ENCODE measurements at places on chromosomes 4 and X.

GRCh38 chrX:12878536-12878935, 11.7 kb downstream of the TLR7 start:
- DNase-seq = no peak

GRCh38 chrX:30649859-30650258, 3.4 kb upstream of the GK start:
- no peak for DNase-seq

DNA sequence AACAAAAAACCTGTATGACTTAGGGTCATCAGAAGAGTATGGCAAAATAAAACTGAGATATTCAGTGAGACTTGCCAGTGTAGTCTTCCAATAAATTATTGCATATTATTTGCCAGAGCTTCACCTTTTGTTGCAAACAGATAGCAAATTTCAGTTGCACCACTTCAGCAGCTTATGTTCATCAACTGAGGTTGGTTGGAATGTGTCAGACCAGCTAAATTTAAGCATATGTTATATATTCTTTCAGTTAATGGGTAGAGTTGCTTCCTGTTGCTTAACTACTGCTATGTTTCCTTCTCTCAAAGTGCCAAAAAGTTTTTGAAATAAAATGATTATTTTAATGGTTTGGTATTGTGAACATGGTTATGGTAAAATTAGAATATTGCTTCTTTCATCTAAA, 61.5 kb downstream of the GALNT7 start:
- no peak for DNase-seq

DNA sequence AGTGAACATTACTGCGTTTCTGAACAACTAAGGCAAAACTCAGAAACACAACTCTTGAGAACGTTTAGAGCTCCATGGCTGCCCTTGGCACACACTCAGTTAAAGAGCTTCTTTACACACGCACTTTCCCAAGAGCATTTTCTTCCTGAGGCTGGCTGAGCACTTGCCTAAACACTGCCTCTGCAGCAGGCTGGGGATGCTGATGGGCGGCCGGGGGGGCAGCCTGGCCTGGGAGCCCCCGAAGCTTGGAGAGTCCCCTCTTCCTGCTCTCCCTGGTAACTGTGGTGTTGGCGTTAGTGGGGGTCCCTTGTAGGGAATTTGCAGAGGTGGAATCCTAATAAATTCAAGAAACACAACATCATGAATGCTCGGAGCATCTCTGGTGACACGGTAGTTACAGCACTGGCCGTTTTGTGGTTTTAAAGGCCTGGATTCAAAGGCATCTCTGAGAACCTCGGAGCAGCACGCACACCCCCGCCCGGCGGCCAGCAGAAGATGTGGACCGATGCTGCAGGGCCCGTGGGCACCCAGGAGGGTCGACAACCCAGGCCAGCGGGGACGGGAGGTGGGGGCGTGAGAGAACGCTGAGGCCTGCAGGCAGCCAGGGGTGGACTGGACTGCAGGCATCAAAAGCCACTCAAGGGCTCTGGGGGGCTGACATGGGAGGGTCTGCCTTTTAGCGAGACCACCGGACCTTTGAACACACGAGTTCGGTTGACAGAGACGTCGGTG, 45.4 kb downstream of the FGFRL1 start:
- no peak for DNase-seq

- DNase-seq = no peak
Measured at GRCh38 chrX:48696909-48697727, 584 bp downstream of the SUV39H1 start.

DNA sequence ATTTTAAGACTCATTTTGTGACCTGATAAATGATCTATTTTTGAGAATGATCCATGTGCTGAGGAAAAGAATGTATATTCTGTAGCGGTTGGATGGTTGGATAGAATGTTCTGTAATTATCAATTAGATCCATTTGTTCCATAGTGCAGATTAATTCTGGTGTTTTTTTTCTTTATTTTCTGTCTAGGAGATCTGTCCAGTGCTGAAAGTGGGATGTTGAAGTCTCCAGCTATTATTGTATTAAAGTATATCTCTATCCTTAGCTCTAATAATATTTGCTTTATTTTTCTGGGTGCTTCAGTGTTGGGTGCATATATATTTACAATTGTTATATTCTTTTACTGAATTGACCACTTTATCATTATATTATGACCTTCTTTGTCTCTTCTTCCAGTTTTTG, 1344.9 kb upstream of the TENM3 start:
- no peak for DNase-seq

- no peak for DNase-seq
Measured at GRCh38 chr4:173281406-173282255, 52.5 kb downstream of the HMGB2 start.

GRCh38 chrX:70079297-70079696, 17.0 kb downstream of the OTUD6A start:
- DNase-seq = no peak

- DNase-seq = peak; percentile 30
Measured at GRCh38 chr4:185210102-185210981, 944 bp downstream of the SNX25 start.

- DNase-seq = no peak
Measured at GRCh38 chrX:7647831-7648230, 195.1 kb upstream of the VCX start.

- DNase-seq = no peak
Measured at GRCh38 chrX:6432226-6432625, 102.7 kb downstream of the VCX3A start.

- peak; percentile 63 for DNase-seq
Measured at GRCh38 chr4:117084866-117085701, at the start of gene TRAM1L1. TRAM1L1 (minus strand) TSS chr4:117085576; CDS start chr4:117085393, 183 bp downstream.

- no peak for DNase-seq
Measured at GRCh38 chrX:113933931-113934330, 650.0 kb upstream of the HTR2C start.

DNA sequence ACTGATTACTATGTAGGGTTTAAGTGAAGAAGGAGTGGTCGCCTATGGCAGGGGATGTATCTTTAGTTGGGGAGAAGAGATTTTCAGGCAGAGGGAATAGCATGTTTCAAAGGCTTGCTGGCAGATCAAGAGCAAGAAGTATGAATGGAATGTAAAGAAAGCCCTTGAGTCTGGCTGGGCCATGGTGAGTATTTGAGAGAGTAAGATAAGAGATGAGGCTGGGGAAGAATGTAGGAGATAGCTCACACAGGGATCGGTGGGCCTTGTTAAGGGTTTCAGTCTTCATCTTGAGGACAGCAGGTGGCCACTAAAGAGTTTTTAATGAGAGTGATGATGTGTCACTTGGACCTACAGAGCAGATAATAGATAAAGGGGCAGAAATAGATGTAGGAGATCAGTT, 319.1 kb upstream of the RPS6KA3 start:
- DNase-seq = no peak

GRCh38 chr4:185086053-185086452, 57.0 kb upstream of the SLC25A4 start:
- no peak for DNase-seq

- DNase-seq = no peak
Measured at GRCh38 chr4:8662776-8663175, 70.2 kb downstream of the CPZ start.

- no peak for DNase-seq
Measured at GRCh38 chrX:121496966-121497365, 449.6 kb downstream of the GLUD2 start.

DNA sequence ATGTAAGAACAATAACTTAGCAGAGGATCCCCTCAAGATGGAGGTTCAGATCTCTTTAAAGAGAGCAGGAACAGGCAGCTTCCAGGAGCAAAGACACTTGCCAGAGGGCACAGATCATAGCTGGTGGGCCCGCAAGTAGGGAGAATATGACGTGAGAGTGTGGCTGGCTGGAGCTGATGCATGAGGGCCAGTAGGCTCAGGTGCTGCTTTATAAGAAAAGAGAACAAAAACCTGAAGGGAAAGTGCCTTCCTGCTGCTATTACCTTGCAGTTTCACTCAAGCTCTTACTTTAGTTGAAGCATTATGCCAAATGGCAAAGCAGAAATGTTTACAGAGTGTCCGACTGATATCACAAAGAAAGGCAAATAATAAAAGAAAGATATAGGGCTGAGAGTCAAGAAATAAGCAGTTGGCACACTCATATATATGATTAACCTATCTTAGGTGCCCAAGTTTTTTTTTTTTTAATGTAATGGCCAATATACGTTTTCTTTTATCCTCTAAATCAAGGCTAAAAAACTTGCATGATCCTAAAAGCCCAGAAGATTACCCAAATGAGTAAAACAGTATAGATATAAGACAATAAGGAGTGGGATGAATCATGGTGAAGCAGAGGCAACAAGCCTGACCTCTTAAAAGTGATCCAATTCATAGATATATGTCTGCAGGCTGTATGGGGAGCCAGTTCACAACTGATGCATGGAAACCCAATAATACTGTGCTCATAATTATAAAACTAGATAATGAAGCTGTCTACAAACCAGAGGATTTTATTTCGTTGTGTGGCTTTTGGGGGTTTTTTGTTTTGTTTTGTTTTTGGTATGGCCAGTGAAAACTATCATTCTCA, 12.6 kb downstream of the NR0B1 start:
- DNase-seq = no peak

GRCh38 chr4:7985891-7986441, 46.3 kb upstream of the AFAP1 start:
- no peak for DNase-seq

DNA sequence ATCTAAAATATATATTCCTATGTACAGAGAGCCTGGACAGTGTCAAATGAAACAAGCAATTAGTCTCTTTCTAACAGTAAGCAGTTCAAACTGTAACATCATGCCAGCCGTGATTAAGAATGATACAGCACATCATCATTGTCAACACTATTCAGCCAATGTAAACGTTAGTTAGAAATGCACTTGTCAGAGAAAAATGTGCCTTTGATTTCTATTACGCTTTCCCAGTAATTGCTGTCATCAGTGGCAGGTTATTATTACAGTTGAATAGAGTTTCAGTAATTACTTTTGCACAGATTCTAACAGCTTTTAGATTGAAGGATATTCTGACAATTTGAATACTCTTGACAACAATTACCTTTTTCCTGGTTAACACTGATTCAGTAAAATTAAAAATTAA, 1007.1 kb downstream of the SH3BGRL start:
- DNase-seq = no peak

GRCh38 chrX:118682258-118683014, 45.0 kb upstream of the IL13RA1 start:
- no peak for DNase-seq

DNA sequence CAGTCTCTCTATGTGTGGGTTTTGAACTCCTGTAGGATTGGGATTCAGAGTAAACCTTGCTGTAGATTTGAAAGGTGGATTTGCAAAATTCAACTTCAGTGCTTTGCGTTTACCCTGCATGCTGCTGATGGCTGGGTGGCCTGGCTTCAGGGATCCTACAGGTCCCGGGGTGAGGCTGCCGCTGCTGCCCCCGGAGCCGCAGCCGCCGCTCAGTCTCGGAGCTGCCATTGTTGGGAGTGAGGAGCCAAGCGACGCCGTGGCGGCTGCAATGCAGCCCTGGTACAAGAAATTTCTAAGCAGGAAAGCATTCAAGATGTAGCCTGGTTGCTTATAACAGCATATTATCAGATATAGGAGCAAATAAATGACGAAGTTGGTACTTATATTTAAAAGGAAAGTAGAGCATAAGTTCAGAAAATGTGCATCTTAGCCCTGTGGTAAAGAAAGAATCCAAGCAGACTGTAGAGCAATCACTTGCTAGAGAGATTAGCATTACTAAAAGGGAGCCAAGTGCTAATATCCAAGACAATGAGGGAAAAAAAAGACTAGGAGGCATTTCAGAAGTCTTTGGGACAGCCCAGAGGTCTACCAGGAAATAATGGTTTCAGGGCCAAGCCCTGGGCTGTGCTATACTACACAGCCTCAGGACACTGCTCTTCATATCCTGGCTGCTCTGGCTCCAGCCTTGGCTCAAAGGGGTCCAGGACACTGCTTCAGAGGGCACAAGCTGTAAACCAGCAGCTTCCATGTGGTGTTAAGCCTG, 36.9 kb upstream of the CHIC1 start:
- DNase-seq = no peak

GRCh38 chr4:123299212-123299691, 97.3 kb upstream of the SPRY1 start:
- DNase-seq = no peak

DNA sequence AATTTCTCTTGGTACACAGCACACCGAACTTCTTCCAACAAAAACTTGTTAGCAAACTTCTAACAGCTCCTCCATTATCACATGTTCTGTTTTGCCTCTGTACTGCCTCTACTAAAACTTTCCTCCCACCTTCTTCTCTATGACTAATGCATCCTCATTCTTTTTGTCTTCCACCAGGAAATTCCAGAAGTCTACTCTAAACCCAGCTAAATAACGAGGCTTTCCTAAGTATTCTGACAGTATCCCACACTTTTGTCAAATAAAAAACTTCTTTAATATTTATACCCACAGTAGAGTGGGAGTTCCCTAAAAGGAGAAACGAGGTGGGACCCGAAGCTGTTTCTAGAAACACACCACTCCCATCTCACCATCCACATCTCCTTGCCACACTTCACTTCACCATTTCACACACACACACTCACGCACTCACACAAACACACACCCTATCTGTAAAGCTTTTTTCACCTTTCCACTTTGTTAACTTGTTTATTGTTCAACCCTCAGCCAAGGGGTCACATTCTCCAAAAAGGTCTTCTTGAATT, 280.3 kb downstream of the ARAP2 start:
- DNase-seq = no peak

DNA sequence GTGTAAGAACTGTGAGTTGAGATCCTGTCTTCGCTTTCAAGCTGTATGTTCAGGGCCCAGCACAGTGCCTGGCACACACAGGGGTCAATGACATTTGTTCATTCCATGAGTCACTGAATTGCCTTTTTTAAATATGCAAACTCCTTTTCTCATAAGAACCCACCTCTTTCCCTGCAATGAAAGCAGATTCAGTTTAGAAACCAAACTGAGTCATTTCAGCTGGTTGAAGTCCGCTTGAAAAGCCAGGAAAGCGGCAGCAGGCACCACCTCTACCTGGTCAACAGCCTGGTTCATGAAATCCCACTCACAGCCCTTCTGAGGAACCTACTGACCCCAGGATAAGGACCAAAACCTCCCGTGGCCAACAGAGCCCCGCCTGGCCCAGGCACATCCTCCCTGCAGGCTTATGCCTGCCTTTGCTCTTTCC, 4.5 kb upstream of the C1QTNF7 start:
- no peak for DNase-seq

GRCh38 chr4:150986085-150986484, 29.0 kb downstream of the LRBA start:
- DNase-seq = no peak

DNA sequence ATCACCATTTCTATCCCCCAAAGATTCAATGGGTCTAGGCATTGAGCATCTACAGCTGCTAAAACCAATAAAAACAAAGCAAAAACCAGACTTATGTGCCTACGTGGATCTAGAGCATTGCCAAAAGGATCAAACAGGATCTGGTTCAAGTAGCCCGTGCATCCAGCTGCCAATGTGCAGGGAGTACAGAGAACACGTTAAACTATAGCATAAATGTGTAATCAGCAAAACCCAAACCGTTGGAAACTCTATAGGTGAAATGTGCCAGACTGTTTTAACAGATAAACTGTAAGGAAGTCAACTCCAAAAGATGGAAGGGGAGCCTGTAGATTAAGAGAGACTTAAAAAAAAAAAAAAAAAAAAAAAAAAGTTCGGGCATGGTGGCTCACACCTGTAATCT, 58.5 kb downstream of the APOO start:
- DNase-seq = no peak
